ENCODE measurements at places on chromosomes 7 and 10.

DNA sequence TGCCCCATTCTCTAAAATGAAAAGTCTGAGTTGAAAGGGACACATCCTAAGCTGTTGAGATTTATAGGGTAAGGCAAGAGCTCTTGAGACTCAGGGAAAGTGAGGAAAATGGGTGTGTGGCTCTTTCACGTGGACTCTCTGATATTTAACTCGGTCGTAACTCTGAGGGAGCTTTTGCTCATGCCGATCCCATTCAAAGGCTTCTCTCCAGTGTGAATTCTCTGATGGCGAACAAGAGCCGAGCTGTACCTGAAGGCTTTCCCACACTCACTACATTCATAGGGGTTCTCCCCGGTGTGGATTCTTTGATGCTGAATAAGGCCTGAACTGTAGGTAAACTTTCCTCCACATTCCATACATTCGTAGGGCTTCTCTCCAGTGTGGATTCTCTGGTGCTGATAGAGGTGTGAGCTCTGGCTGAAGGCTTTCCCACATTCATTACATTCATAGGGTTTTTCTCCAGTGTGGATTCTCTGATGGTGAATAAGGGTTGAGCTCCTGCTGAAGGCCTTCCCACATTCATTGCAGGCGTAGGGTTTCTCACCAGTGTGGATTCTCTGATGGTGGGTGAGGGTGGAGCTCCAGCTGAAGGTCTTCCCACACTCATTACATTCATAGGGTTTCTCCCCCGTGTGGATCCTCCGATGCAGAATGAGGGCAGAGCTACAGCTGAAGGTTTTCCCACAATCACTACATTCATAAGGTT is 10.4 kb downstream of the ZNF3 start:
- DNase-seq, result no peak

GRCh38 chr7:52317921-52318320 is 717.5 kb upstream of the POM121L12 start:
- no peak for DNase-seq

GRCh38 chr7:129095258-129095657 is 40.3 kb upstream of the TNPO3 start:
- DNase-seq, result no peak

DNA sequence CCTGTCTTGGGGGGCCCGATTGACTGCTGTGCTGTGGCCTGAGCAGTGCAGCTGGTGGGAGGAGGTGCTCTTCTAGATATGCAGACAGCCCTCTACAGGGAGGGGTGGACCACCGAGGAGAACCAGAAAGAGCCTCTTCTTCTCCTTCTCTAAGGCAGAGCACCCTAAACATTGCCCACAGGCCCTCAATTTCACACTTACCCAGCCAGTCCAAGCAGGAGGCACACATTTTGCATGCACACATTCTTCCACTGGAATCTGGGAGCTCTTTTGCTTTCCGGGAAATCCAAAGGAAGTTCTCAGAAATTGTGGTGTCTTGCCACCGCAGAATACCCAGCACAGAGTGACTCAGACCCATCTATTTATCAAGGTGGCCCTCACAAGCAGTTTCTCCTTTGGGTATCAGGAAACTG is 45.8 kb downstream of the EEPD1 start:
- peak; percentile 77 for DNase-seq

- no peak for DNase-seq
These were observed 32.9 kb downstream of the SVOPL start for GRCh38 chr7:138668229-138668596.

DNA sequence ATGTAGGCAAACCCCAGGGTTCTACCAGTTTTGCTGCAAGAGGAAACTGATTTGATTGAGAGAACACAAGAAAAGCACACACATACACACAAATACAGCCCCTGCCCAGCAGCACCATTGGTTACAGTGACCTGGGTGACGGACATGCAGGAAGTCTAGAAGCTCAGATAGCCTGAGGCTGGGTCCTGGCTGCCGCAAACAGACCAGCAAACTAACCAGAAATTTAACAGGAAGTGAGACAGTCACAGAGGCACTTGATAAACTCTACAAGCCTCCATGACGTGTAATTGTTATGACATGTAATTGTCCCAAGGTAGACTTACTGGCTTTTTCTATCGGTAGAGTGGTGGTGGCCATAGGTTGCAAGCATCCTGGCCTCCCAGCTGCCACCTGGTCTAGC is 58.9 kb downstream of the PRKAR2B start:
- DNase-seq, result peak; percentile 22

DNA sequence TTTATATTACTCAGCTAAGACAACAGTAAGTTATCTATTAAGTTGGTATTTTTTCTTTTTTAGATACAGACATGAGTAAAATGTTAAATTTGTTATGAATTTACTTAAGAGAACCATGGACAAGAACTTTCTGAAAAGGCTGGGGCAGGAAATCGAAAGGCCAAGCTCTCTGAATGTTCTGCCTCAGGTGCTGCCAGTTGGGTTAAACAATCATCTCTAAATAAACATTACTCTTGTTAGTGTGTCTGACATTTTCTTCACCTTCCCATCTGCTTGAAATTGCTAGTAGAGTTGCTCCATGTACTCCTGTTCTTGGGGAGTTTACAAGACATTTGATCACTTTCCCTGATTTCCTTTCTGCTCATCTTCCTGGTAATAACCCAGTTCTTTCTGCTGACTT is 87.5 kb downstream of the ANKRD7 start:
- no peak for DNase-seq

DNA sequence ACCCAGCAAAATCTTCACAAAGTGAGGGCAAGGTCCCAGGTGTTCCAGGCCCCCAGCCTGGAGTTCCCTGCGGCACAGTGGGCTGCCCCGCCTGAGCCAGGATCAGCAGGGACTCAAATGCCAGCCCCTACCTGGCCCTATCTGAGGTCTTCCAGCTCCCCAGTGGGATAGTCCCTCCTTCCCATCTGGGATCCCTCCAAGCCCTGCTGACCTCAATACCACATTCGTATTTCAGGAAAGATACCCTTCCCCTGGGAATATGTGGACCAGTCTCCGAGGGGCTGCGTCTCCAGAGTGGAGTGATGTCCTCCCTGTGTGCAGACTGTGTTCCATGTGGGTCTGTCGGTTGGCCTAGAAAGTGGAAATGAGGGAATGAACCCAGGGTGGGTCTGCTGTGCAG is 40.9 kb downstream of the ELFN1 start:
- no peak for DNase-seq
